Thoracic aorta (tissue), 2 donors: ENCODE measurements at places on chromosomes 1 and 21.

GRCh38 chr21:29105218-29105617, 25.2 kb upstream of the MAP3K7CL start:
- DNase-seq, result no peak

- no peak for DNase-seq
These were observed 15.3 kb downstream of the SMIM12 start for GRCh38 chr1:34844252-34844634.

GRCh38 chr1:65615859-65616258, 176.8 kb upstream of the PDE4B start:
- DNase-seq, result no peak

DNA sequence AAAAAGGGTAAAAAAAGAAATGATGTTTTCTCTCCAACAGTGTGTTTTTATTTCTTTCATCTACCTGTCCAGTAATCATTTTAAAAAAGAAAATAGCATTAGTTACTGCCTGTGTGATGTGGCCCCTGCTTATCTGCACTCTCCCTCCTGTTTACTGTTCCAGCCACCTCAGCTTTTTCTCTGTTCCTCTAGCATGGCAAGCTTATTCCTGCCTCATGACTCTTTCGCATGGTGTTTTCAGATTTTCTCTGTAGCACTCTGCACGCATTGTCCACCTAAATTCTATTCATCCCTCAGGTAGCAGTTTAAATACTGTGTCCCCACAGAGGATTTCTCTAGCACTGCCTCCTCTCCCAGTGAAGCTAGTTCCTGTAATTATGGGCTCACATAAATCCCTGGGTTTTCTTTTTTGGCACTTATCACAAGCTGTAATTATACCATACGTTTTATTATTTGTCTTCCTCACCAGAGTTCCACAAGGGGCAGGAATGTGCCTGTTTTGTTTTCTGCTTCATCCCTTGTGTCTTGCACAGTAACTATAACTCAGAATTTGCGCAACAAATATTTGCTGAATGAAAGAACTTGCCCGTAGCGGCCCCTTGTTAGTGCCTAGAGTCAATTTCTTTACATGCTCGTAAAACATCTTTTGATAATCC, 51.4 kb upstream of the LRIG2 start:
- no peak for DNase-seq

DNA sequence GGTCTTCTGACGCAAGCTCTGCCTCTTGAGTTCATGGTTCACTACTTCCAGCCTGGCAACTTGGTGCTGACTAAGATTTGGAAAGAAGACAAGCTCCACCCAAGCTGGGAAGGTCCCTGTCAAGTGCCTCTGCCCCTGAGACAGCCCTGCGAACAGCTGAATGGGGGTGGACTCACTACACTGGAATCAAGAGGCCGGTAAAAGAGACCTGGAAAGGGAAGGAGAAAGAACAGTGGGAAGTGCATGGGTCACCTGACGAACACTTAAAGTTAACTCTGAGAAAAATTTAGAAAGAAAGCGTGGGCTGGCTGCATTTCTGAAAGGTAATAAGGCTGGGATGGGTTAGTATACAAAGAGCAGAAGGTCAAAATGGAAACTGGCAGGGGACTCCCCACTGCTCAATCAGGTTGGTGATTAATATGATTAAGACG, 26.1 kb upstream of the ZNF496 start:
- no peak for DNase-seq
